CD4-positive, alpha-beta T cell treated with Interleukin-6 at 100 ng/mL for 8 hours (primary cell): ENCODE measurements at places on chromosomes 1 and 21.

DNA sequence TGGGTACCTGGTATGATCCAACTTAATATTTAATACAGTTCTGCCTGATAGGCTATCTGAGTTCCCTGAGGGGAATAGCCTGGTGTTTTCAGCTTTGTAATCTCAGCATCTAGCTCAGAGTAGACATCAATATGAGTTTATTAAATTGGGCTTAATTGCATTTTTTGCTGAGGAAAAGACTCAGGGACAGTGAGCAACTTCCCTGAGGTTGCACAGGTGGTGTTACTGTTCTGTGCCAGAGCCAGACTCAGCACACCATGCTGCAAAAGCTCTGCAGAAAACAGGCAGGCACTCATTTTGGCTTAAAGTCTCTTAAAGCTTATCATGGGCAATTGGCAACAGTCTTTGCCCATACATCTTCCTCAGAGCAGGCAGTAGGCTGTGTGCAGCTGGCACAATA lies 90.5 kb upstream of the JUN start:
- DNase-seq, result no peak

DNA sequence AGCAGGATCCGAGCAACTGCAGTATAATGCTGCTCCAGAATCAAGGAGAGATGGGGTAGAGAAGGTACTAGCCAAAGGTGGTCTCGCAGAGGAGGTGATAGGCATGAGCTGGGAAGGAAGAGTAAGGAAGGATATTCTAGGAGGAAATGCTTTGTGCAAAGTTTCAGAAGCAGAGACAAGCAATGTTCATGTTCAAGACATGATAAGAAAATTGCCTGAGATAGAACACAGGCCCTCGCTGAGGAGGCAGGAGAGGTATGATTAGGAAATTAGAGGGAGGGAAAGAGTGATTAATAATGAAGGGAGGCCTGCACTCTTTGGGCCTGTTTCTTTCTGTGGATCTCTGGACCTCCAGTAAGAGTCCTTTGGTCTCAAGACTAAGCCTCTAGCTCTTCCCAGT lies 12.9 kb upstream of the ETV3 start:
- no peak for DNase-seq

GRCh38 chr1:199020904-199021303 lies 382.1 kb downstream of the PTPRC start:
- no peak for DNase-seq

DNA sequence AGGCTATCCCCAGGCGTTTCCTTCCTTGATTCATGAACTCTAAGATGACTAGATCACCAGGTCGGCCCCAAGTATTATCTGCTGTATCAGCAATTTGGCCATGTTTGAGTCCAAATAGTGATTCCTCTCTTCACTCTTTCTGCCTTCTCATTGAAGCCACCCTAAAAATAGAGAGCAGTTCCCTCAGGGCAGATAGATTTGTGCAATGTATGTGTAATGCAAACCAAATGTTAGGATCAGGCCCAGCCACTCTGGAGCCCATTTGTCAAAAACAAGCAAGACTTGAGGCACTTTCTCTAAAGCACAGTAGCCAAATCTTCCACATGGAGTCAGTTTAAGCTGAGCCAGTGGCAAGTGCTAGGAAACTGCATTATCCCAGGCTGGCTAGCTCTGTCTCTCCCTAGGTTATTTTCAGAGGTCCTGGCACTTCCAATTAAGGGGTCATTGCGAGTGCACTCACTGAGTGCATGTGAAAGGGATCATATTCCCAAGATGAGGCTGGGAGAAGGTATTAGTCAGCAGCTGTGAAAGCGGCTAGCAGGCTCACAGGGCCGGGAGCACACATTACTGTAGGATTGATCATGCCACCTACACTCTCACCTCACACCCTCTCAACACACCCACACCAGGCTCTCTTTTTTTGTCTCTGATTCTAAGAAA lies 97.9 kb upstream of the RAB3GAP2 start:
- no peak for DNase-seq

DNA sequence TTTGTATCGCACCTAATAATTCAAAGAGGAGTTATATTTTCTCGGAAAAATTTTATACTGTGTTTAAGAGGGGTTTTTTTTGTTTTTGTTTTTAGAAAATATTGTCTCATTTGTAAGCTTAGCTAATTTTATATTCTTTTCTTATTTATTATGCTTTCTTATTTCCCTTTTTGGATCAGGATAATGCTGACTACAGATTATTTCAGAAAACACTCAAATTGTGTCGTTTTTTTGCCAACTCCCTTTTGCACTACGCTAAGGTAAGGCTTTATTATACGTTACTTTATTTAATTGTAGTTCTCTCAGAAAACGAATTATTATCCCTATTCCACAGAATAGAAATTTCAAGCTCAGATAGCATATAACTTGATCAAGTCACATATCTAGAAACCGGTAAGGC lies 26.8 kb upstream of the METTL18 start:
- DNase-seq, result no peak

- DNase-seq, result no peak
Observed at GRCh38 chr21:39650306-39650705, 37.6 kb downstream of the B3GALT5 start.

DNA sequence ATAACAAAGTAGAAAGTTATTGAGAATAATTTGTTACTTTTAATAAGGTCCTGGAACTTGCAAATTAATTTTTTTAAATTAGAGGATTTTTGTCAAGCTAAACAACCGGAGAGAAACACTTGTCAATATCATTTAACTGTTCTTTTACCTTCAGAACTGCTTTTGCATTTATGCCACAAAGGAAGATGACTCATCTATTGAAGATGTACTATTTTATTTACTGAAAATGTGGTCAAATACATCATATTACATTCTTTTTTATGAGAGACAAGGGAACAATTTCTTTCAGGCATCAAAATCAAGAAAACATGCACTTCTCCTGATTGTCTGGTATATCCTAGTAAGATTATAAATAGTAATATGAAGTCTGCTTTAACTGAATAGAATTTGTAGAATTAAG lies 558.2 kb upstream of the PRMT6 start:
- DNase-seq, result no peak

DNA sequence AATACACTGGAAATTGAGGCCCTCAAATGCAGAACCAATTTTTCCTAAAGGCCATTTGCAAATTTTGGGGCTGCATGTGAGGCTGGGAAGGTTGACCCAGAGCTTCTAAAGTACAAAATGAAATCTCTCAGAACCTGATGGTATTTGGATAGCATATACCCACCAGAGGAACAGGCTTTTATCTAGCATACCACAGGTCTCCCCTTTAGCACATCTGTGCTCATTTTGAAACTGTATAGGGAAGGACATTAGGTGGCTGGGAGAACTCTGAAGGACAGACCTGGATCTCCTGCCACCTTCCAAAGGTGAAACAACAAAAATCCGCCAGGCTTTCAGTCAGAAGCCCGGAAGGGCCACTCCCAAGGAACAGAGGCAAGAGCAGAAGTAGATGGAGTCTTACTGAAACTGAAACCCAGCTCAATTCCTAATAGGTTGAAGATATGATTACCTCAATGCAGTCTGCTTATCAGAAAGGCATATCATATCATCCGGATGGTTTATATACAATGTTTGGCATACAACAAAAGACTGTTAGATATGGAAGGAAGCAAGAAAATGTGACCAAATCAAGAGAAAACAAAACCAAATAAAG lies 11.6 kb downstream of the CD55 start:
- no peak for DNase-seq

DNA sequence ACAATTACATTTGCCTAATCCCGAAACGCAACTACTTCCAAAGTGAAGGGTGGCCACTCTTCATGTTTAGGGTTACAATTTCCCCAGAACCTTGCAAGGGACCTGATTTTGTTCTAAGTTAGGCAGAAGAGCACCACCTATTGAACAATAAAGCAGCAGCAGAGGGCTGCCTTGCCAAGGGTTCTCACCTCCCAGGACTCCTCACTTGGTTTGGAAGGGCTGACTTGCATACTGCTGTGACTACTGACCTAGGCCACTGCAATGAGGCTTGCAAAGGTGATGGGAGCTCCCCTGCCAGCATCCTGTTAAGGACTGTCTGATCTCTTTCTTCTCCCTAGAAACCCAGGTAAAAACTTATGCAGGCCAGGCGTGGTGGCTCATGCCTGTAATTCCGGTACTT lies 14.2 kb downstream of the MTOR start:
- no peak for DNase-seq

GRCh38 chr1:243465738-243466137 lies 209.9 kb downstream of the SDCCAG8 start:
- DNase-seq, result no peak

DNA sequence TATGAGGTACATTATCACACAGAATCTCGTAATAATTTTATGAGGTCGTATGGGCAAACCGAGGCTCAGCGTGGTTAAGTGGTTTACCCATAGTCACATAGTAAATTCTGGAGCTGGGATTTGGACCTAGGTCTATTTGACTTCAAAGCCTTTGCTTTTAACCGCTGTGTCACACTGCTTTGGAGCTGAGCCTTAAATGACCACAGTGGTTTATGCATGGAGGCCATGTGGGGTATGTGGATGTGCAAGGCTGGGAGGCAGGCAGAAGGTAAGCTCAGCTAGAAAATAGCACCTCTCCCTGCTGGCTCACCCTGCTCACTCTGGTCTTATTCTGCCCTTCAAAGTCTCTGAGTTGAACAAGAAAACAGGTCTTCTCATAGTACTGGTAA lies 269.5 kb downstream of the TRABD2B start:
- DNase-seq, result no peak

GRCh38 chr1:113141650-113142473 lies 68.9 kb downstream of the LRIG2 start:
- DNase-seq, result no peak

DNA sequence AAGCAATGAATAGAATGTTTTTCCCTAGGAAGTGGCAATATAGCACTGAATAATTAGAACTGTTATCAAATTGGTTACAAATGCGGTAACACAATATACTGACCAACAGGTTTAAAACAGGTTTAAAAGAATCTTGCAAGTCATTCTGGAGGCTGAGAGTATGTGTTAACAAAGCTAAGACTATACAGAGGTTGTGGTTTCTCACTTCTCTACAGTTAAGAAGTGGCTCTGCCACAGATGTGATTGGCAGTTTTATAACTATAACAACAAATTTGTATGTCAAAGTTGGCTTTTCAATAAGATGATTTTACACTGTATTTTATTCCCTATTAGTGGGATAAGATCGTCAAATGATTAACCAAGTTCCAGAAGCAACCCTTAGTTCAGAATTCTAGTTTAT lies 7.1 kb downstream of the ANGEL2 start:
- DNase-seq, result no peak

- no peak for DNase-seq
Observed at GRCh38 chr1:3018576-3018975, 2.7 kb upstream of the ACTRT2 start.

DNA sequence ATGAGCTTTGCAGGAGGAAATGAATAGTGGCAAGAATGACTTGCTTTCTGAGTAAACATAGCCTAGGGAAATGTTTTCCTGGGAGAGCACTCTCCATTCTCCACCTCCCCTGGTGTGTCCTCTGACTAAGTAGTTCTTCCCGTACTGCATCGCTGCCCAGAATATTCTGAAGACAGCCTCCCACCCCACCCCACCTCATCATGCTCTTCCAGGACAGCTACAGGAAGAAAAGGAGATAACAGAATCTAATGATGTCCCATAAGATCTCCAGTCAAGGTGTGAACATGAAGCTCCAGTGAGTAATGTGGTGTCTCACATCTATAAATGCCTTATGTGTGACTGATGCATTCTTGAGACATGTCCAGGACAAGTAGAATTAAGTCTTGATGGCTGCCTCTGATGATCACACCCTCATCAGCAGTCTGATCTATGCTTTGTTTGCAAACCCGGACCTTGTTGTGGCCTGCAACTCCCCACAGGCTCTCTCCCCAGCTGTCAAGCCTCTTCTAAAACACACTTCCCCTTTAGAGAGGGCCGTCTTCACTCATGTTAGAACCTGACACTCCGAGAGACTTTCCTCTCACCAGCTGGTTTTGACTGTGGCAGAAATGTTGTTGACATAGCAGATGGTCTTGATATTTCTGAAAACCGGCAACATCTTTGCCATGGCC lies 183.0 kb downstream of the CYYR1 start:
- DNase-seq, result no peak

- no peak for DNase-seq
Observed at GRCh38 chr1:33366762-33367484, 46.0 kb upstream of the A3GALT2 start.

DNA sequence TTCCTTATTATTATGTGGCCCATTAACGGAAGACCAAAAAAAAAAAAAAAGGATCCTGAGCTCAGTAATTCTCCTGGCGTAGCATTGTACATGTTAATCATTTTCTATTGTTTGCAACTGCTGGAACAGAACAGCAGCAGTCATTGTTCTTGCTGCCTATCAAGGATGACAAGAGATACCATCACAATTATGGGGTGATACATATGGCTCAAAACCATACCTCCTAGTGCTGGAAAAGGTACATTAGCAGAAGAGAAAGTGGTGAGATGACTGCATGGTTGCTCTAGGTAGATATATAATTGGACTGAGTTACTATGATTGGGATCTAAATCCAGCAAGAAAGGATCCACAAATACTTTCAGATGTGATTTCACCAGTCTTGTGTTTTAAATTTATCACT lies 13.3 kb upstream of the TLR5 start:
- no peak for DNase-seq

- DNase-seq, result peak; percentile 36
Observed at GRCh38 chr1:199041173-199041914, 402.5 kb downstream of the PTPRC start.

DNA sequence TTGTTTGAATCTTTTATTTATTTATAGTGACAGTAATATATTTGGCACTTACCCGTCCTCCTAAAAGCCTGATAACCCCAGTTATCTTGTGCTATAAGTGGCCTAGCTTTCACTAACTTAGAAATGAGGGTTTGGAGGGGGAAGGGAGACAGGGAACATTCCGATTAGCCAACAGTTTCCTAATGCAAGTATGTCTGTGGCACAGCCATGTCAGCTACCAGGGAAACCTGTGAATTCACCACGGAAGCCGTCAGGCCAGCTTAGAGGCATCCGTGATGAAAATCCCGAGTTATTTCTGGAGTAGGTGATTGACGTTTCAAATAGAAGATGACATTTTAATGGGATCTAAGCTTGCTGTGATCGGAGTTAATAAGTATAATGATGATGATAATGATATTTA lies 39.4 kb upstream of the BCL10 start:
- no peak for DNase-seq

DNA sequence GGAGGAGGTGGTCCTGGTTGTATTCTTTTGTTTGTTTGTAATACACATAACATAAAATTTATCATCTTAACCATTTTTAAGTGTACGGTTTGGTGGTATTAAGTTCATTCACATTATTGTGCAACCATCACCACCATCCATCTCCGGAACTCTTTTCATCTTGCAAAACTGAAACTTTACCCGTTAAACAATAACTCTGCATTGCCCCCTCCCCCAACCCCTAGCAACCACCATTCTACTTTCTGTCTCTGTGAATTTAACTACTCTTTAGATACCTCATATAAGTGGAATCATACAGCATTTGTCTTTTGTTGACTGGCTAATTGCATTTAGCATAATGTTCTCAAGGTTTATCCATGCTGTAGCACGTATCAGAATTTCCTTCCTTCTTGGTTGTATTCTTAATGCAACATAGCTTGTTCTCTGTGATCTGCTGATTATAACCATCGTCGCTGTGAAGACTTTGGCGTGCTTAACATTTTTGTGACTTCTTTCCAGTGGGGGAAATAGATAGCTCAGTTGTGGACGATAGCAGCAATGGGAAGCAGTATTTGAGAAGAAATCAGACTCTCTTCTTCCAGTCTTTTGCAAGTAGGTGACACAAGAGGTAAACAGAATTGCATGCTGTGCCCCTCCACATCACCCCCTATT lies 117.5 kb upstream of the HOOK1 start:
- peak; percentile 27 for DNase-seq

GRCh38 chr1:84693785-84694184 lies 3.5 kb upstream of the SSX2IP start:
- DNase-seq, result no peak

GRCh38 chr1:206935491-206936067 lies 10.7 kb downstream of the PIGR start:
- DNase-seq, result no peak
